ENCODE measurements at places on chromosomes 2 and 18.

DNA sequence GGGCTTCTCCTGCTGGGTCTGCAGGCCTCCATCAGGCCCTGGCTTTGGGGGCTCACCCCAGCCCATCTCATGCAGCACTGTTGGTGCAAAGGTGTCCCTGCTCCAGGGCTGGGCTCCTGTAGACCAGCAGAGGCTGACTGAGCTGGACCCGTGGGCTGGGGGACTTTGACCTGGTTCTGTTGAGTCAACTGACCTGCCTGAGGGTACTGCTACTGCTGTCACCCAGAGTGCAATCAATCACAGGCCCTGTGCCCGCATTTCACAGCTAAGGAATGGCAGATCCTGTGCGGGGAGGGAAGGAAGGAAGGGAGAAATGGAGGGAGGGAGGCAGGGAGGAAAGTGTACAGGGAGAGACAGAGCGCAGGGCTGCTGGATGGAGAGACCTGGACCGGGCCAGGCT, 136.8 kb downstream of the TPO start:
- no peak for DNase-seq

GRCh38 chr18:9365406-9365805, 30.8 kb downstream of the TWSG1 start:
- no peak for DNase-seq

DNA sequence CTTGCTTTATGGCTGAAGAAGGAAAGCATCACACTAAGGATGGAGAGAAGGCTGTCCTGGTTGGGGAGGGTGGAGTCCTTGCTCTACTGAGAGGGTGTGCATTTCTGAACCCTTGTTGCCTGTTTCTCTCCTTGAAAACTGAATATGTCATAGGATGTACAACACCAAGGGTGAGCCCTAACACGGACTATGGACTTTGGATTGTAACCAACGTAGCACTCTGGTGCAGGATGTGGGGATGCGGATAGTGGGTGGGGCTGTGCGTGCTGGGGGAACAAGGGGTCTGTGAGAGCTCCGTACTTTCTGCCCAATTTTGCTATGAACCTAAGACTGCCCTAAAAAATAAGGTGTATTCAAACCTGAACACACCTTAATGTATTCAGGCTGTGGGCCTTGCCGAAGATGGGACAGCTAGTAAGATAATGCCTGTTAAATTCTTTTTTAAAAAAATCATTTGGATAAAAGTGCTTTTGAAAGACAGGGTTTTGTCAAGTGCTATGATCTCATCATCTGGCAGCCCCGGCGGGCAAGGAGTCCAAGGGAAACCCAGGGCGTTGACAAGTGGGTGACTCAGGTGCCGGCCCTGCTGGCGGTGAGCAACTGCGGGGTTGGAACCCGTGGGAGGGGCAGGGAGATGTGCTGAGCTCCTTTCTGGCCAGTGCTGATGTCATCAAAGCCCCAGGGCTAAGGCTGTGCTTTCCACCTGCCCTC, 54.0 kb downstream of the GATA6 start:
- DNase-seq, result no peak

DNA sequence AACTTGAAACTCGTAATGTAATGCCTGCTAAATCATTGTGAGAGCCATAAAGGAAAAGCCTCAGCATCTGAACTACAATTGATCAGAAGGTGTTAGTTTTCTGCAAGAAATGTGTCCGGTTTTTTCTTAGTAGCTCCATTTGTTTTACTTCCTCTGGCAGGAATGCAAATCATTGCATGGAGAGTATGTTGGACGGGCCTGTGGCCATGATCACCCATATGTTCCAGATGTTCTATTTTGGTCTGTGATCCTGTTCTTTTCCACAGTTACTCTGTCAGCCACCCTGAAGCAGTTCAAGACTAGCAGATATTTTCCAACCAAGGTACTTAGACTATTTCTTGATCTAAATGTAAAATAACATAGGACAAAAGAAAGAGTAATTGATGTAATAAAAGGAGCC, 126.6 kb downstream of the DPP4 start:
- DNase-seq, result no peak

DNA sequence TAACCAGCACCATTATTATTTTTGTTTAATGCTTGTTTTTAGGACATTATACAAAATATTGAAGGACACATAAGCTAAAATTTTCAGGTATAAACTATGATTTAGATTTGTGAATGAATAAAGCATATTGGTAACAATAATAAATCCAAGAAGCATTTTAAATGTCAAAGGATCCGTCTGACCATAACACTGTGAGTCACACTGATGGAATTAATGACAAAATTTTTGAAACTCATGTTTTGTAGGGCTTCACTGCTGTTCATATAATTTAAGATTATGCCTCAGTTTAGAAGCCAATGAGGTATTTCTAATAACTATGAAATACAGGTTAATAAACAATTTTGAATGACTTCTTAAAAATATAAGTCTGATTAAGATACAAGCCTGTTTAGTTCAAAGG, 124.6 kb downstream of the TMEFF2 start:
- no peak for DNase-seq

DNA sequence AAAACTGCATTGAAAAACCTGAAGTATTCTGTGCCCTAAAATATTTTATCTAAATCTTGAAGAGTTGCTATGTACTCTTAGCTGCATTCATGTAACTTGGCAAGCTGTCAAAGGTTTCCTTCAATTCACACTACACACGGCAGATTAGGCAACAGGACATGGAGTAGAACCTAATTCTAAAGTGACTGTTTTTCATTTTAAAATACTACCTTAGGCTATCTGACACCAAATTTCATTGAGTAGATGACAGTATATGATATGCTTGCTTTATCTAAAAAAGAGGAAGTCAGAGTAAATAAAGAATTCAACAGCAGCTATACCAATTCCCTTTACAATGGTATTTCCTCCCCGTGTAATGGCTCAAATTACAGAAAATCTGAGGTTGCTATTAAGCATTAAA, 45.4 kb downstream of the EXOC6B start:
- peak; percentile 29 for DNase-seq

- DNase-seq, result no peak
These were observed 96.3 kb upstream of the STON1 start for GRCh38 chr2:48433682-48434081.

DNA sequence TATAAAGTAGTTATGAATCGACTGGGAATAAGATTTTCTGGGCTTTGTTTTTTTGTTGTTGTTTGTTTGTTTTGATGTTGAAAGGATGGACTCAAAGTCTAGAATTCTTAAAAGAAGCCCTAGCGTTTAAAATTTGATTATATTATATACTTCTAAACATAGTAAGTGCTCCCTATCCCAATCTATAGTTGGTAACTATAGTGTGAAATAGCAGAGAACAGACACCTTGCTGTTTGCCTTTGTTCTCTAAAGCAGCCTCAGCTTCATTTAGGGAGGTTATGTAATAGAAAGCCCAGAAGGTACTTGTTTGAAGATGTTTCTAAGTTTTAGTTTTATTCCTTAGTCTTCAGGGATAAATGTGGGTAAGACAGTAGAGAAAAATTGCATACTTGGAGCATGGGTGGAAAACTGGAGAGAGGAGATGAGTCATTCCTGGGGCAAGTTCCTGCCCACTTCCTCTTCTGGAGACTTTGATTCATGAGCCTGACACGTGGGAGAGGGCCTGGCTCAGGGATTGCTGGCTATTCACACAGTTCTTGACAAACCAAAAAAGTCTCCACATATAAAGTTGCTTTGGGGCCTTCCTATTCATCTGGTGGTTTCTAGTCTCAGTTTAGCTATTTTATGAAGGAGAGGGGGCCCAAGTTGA, 131.9 kb downstream of the MYO1B start:
- DNase-seq, result peak; percentile 46

GRCh38 chr2:70852824-70853223, 17.2 kb upstream of the CD207 start:
- no peak for DNase-seq

GRCh38 chr2:38113051-38113450, 37.1 kb upstream of the CYP1B1 start:
- DNase-seq, result no peak

GRCh38 chr2:60334610-60335009, 218.8 kb downstream of the BCL11A start:
- DNase-seq, result no peak

- no peak for DNase-seq
These were observed 23.6 kb downstream of the MLPH start for GRCh38 chr2:237510502-237511217.

- DNase-seq, result no peak
These were observed 3.6 kb downstream of the EIF2AK2 start for GRCh38 chr2:37153224-37153623.

DNA sequence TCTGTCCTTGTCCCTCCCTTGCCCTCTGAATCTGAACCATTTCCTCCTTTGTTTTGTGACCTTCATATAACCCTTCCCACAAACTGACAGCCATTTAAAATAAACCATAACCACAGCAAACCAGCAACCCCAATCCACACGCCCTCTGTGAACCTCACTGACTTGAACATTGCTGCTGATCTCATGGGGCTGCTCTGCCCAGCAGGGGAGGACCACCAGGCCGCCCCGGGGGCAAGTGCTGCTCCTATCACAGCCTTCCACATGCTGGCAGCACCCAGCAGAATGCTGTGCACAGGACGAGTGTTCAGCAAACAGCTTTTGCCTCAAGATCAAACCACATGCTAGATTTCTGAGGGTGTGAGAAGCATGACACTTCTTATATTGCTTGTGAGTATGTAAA, 73.9 kb upstream of the UXS1 start:
- DNase-seq, result no peak

DNA sequence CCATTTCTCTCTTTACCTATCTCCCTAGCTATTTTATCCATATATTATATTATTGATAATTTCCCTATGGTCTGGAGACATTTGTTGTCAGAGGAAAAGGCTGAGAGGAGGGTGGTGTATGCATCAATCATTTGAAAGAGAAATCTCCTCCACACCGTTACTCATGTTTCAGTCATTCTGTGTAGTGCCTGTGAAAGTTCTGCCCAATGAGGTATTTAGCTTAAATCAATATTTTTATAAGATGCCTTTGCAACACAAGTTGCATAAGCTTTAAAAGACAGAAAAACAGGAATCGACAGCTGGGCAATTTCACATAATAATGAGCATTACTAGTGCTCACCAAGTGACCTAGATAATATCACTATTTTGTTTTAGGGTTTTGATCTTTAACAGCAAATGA, 363.7 kb upstream of the FSIP2 start:
- DNase-seq, result no peak

DNA sequence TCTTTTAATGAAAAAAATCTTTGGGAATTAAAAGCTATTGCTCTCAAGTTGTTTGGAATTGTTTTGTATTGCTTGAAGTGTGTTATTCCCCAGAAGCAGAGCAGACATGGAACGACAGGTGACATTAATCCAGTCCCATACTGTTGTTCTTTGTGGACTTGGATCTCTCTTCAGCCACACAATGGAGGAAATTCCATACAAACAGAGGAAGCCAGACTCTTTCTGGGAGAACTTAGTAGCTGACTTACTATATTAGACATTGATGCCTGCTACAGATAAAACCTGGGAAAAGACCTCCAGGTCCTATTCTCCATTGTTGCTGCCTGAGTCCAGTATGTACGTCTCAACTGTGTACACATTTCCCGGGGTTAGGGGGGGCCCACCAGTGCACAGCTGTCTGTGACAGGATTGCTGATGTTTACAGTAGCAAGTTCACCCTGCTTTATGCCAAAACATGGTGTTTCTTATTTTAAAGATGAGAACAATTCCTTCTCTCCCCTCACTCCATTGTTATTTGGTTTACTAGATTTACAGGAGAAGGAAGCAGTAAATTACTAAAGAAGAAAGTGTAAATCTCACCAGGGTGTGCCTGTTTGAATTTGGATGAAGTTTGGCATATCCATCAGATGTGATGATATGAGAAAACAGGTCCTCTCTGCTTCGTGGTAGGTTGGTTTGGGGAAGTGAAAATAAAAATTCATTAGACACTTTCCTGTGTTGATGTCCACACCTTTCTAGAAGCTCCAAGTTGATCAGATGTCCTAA, 142.4 kb upstream of the RBBP8 start:
- no peak for DNase-seq

GRCh38 chr18:23920054-23920453, 94.5 kb upstream of the TTC39C start:
- no peak for DNase-seq

- no peak for DNase-seq
These were observed 121.9 kb downstream of the CACNB4 start for GRCh38 chr2:151976945-151977353.

GRCh38 chr2:95052804-95053479, 27.4 kb downstream of the MAL start:
- no peak for DNase-seq

DNA sequence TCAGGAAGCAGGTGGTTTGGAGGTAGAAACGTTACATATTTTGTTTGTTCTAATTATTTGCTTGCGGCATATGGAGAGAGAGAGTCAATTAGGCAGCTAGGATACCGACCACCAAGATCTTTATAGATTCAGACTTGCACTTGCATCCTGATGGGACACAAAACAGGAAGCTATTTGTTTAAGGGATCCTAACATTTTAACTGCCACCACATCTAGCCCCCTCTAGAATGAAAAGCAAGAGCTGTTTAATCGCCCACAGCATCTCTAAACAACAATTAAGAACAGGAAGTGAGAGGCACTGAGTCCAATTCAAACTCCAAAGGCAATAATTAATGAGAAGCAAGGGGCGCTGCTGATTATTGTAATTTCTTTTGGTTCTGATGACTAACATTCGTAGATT, 182.0 kb upstream of the LINC00305 start:
- DNase-seq, result no peak

- DNase-seq, result no peak
These were observed 171.6 kb downstream of the BCL2 start for GRCh38 chr18:63147973-63148372.

DNA sequence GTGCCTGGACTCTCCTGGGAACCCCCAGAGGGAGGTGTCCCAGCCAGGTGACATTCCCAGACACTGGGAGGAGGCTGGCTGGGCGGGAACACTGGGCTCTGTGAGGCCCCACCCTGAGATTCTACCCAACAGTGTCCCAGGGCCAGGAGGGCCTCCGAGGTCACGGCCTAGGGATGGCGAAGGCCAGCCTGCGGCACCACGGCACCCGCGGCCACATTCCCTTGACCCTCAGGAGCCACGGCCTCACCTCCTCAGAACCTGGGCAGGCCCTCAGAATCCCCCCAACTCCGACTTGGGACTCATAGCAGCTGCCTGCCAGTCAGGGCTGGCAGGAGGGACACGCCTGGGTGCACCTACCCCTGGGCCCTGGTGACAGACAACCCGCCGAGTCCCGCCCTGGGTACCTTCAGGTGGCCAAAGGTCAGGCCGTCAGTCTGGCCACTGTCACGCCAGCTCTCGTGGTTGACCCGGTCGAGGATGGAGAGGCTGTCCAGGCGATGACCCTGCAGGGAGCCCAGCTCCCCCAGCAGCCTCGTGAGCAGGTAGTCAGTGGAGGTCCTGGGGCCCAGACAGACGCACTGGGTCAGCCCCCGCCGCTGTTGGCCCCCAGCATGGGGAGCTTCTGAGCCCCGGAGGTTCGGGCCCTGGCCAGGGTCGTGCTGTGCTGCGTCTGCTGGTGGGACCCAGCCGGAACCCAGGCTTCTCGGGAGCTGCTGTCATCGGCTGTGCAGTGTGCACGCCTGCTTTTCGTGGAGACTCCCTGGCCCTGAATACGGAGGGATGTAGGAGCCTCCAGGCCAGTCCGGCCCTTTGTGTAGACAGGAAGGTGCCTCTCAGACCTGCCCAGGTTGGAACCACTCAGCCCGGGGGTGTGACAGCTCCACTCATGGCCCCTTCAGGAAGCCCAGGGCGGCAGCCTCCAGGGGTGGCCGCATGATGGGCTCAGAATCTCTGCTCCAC, 6.1 kb downstream of the MAB21L4 start:
- DNase-seq, result no peak
